Mesothelial cell of epicardium (in vitro differentiated cells): ENCODE measurements at places on chromosomes 3 and 15. TPM values are rescaled to one million over a fixed set of nuclear protein-coding genes. Genes with fewer than 3 reads are reported as not detected.

Gene ITIH3
- total RNA-seq, result 22.4 to 25.0 TPM (median 23.1 TPM) in 3 replicates

DNA sequence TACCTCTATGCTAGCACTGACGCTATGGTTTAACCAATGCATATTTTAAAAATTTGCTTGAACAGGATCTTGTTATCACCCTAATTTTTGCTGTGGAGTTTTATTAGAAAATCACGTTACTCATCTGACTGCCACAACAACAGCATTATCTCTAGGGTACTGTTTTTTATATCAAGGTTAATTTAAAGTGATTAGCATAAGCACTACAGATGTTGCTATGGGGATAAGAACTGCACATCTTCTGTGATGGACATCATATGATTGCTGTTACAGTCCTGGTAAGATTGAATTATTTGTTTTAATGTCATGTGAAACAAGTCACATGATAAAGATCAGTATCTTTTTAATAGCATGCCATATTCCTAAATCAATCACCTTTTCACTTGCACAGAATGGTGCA is 492.2 kb upstream of the ROBO2 start:
- no peak for DNase-seq

Gene MCTP2
- total RNA-seq, result 11.9 to 13.3 TPM (median 12.8 TPM) in 3 replicates

- DNase-seq, result no peak
Observed at GRCh38 chr15:51625236-51625635, 2.7 kb upstream of the DMXL2 start.

DNA sequence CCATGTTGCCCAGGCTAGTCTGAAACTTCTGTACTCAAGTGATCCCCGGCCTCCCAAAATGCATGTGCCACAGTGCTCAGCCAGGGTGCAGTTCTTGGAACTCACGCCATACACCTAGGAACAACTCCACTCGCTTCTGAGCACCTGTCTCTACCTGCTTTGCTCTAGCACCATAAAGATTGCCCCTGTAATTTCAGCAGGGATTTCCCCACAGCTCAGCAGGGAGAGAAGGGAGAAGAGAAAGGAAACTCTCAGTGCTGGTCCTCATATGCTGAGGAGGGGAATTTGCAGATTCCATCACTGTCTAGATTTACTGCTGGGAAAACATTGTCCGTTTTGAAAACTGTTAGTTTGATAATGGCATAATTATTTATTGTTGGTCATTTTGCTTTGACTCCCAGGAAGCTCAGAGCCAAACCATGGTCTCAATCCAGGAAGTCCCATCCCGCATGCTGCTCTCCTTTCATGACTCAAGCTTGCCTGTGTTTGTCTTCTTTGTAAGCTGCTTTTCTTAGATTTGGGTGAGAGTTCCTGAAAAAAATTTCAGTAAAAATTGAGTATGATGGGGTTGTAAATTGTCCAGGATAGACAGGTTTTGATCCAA is 24.2 kb downstream of the TRIM71 start:
- no peak for DNase-seq

Gene MED12L
- total RNA-seq, result 13.5 to 16.9 TPM (median 13.8 TPM) in 3 replicates

DNA sequence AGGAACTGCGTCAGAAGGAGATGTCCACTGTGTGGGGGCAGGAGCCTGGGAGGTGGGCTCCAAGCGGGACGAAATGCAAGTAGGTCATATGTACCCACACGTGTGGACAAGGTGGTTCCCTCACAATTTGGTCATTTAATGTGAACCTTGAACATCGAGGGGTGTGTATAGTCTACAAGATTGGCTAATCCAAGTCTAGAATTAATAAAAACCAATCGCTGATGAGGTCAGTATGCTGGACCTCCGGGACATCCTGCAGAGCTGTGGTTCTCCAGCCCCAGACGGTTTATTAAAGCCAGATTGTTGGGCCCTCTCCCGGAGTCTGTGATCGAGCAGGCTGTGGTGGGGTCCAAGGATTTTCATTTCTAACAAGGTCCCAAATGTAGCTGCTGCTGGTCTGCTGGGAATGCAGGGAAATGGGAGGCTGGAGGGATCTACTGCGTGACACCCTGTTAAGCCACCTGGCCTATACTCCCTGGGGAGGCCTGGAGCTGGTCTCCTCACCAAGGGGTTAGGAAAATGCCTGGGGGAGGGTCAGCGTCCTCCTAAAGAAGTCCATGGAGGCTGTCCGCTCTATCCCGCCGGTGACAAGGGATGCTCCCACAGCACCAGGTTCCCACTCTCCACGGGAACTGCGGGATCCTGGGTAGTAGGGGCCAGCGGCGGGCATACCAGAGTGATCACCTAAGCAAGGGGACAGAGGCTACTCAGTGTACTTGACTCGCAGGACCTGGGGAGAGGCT is 25.1 kb downstream of the PCSK6 start:
- DNase-seq, result no peak

DNA sequence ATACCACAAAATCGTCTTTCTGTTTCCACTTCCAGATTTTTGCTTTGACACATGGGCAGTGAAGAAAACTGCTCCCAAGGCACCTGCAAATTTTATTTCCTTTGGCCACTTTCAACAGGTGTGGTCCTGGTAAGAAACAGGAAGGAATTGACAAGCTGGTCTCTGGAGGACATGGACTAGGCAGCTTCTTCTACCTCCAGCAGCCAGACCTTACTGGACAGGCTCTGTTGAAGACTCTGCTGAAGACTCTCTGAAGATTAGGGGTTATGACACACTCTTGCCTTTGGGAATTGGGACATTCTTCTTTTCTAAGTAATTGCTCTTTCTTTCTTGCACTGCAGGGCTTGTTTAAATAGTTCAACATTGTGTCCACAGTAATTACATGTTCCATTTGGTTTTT is 147.7 kb upstream of the DCBLD2 start:
- DNase-seq, result no peak

DNA sequence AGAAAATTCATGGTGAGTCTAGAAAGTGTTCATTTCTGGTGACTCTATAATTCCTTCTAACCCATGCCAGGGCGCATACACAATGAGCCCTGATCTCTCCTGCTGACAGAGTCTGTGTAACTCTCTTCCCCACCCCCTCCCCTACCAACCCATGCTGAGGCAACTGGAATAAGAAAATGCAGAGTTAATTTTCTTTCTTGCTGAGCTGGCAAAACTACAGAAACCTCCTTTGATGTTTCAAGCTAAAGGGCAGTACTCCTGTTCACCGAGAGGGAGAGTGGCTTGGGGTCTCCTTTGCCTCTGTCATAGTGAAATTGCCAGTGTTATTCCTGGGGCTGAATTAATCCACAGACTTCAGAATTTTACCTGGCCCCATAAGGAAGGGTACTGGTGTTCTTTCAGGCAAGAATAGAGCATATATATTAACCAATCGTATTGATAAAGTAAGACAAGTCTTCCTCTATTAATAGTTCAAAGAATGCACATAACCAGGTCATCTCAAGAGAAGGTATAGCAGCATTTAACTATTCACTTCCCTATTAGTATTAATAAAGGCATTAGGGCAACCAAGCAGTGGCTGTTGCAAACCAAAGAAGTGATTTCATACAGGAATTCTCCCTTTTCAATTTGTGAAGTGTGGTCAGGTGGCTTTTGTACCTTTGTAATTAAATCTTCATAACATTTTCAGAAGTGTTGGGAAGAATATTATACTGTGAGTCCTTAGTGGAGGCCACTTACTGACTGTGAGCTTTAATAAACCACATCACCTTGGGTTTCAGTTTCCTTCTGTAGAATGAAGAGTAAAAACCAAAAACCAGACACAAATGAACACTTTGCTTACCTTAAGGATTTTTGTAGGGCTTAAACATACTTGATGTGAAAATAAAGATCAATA is 4.1 kb downstream of the GAP43 start:
- no peak for DNase-seq

Gene NECTIN3
- total RNA-seq, result 26.1 to 28.3 TPM (median 27.3 TPM) in 3 replicates

- no peak for DNase-seq
Observed at GRCh38 chr15:70156671-70157271, 59.1 kb upstream of the TLE3 start.

Gene TM4SF4
- 0.34 to 1.8 TPM (median 1.4 TPM) in 3 replicates for total RNA-seq

DNA sequence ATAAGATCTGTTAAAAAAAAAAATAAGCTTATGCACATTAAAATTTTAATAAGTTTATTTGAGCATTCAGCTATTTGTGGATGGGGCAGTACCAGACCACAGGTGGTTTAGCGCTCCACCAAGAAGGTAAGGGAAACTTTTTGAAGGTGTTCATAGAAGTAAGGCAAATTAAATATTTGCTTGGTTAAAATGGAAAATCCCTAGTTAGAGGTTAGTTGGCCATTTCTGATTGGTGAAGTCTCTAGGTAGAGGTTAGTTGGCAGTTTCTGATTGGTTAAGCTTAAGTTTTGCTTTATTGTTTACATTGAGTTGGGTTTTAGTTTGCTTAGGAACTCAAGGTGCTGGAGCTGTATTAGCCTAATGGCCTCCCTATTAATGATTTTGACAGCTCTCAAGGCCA is 30.7 kb downstream of the SCN11A start:
- no peak for DNase-seq

Gene GOLGA6L7
- not detected in 3 replicates for total RNA-seq

GRCh38 chr15:63833021-63833696 is 589 bp downstream of the HERC1 start:
- peak; percentile 55 for DNase-seq

GRCh38 chr15:62698646-62699045 is 343.9 kb upstream of the TPM1 start:
- DNase-seq, result no peak

DNA sequence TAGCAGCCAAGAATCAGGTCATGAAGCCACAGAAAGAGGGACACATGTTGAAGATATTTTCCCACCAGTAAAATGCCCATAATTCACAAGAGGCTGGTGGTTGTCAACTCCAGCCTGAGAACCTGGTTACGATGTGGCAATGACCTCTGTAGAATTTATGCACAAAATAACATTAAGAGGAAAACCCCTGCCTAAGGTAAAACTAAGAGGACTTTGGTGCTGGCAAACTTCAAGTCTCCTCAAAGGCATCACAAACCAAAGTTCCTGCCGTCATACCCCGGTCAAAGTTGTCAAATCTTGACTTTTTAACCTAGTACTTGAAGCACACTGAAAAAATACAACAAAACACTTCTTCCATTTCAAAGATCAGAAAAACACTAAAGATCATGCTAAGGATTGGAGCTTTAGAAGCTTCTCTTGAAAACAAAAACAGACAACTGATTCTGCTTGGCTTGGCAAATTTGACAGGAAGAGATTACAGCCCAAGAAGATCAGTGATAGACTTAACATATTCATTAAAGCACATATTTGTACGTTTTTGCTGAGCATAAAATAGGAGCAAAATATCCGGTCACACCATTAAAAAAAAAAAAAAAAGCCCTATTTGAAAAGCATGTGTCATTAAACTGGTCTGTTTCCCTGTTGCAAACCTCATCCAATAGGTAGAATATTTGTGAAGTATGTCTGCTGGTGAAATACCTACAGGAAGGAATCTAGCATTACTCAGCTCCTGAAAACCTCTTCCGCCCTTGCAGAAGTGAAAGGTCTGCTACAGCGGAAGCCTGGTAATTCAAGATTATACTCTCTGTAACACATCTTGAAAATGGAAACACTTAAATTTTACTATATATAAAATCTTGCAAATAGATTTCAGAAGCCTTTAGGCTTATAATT is 22.8 kb downstream of the EIF4E3 start:
- DNase-seq, result no peak

DNA sequence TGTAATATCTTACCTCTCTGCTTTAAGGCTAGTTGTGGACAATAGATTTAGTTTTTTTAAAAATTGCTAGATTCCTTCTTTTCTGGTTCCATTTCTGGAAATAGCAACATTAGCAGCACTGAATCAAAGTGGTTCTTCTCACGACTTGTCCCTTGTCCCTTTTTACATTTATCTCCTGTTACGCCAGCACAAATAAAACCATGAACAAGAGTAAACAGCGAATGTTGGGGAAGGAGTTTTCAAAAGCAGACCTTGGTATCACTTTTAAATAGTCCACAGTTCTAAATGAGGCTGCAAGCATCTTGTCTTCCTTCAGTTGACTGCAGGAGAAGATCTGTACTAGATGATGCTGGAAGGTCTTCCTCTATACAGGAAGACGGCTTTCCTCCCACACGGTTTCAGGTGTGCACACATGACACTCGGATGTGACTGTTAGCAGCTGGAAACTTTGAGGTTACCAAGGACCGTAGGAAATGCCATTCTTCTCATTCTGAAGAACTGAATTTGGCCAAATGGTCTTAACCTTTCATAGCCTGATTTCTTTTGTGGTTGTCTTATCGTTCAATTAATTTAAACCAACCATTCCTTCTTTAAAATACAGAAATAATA is 251.0 kb upstream of the ICE2 start:
- DNase-seq, result no peak

Gene GOLGA6D
- total RNA-seq, result 0.16 to 0.18 TPM in 2 of 3 replicates, not detected in the other

Gene ZBTB47
- total RNA-seq, result 22.4 to 23.6 TPM (median 23.0 TPM) in 3 replicates

Gene GRK7
- total RNA-seq, result 0.11 TPM in 1 of 3 replicates, not detected in the others

DNA sequence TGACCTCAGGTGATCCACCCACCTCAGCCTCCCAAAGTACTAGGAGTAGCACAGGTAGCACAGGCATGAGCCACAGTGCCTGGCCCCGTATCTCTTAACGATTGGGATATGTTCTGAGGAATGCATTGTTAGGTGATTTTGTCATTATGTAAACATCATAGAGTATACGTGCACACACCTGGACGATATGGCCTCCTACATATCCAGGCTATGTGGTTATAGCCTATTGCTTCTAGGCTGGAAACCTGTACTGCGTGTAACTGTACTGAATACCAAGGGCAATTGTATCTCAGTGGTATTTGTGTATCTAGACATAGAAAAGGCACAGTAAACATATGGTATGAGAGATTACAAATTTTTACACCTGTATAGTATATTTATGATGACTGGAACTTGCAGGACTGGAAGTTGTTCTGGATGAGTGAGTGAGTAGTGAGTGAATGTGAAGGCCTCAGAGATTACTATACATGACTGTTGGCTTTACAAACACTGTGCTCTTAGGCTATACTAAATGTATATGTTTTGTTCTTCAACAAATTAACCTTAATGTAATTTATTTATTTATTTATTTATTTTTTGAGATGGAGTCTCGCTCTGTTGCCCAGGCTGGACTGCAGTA is 120.7 kb downstream of the MBNL1 start:
- no peak for DNase-seq

Gene STAC
- 1.4 to 2.3 TPM (median 1.9 TPM) in 3 replicates for total RNA-seq

GRCh38 chr3:13866041-13866965 is 13.6 kb downstream of the WNT7A start:
- no peak for DNase-seq

Gene SERPINI2
- total RNA-seq, result not detected in 3 replicates
